ENCODE measurements at places on chromosomes 2 and 18.

DNA sequence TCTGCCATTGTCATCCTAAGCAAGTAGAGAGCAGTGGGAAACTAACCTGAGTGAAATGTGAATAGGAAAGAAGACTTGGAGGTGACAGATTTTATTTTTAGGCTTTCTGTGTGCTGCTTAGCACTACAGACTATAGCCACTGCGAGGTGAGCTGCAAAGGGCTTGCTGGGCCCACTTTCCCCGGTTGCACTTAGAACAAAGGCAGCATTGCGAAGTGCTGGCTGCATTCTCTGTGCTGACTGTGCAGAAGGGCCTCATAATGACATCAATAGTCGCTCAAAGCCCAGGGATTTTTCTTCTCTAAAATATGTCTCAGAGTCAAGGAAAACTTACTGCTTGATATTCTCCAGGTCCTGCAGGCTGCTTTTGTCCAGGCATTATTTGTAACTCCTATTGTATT lies 592.1 kb downstream of the TDRD15 start:
- no peak for DNase-seq

GRCh38 chr2:86038291-86039081 lies 67.2 kb downstream of the POLR1A start:
- no peak for DNase-seq

- DNase-seq: no peak
These were observed 293.2 kb downstream of the ALK start for GRCh38 chr2:29628108-29628745.

- peak; percentile 18 for DNase-seq
These were observed 384.6 kb downstream of the STK39 start for GRCh38 chr2:167862782-167863181.

DNA sequence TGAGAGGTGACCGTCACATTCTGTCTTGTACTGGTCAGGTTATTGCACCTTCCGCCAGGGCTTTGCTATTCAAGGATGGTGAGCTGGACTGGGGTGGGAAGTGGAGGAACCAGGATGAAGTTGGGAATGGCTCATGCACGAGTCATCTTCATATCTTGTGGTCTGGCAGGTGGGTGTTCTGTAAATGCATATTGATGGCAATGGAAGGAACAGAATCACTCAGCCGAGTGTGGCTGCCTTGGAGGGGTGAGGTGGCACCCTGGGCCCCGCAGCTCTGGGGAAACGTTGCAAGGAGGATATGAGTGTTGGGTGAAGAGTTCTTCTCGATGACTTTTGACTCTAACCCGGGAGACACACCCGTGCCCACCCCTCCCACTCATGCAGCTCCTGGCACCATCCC lies 1.2 kb downstream of the NEU2 start:
- DNase-seq: no peak

GRCh38 chr2:127431408-127432023 lies 13.3 kb downstream of the PROC start:
- DNase-seq: no peak

DNA sequence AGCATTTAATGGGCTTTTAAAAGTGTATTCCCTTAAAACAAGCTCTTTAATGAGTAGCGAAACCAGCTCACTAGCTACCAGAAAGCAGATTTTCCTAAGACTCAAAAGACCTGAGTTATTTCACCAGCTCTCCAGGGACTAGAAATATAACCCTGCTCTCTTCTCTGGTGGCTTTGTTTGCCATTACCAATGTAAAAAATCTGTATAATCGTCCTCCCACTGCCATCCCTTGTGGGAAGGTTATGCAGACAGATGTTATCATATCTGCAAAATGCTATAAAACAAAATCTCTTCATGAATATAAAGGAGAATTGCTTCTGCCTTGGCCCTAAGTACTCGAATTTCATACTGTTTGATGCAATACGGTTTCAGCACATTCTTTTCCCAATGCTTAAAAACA lies 335.2 kb downstream of the NUP35 start:
- no peak for DNase-seq

GRCh38 chr18:79507546-79508480 lies 112.1 kb downstream of the NFATC1 start:
- DNase-seq: no peak

GRCh38 chr2:98552499-98553179 lies 55.7 kb downstream of the COA5 start:
- DNase-seq: no peak

GRCh38 chr2:17615147-17615546 lies 74.7 kb downstream of the VSNL1 start:
- DNase-seq: no peak

- no peak for DNase-seq
These were observed 6.3 kb downstream of the VIT start for GRCh38 chr2:36702781-36703180.

DNA sequence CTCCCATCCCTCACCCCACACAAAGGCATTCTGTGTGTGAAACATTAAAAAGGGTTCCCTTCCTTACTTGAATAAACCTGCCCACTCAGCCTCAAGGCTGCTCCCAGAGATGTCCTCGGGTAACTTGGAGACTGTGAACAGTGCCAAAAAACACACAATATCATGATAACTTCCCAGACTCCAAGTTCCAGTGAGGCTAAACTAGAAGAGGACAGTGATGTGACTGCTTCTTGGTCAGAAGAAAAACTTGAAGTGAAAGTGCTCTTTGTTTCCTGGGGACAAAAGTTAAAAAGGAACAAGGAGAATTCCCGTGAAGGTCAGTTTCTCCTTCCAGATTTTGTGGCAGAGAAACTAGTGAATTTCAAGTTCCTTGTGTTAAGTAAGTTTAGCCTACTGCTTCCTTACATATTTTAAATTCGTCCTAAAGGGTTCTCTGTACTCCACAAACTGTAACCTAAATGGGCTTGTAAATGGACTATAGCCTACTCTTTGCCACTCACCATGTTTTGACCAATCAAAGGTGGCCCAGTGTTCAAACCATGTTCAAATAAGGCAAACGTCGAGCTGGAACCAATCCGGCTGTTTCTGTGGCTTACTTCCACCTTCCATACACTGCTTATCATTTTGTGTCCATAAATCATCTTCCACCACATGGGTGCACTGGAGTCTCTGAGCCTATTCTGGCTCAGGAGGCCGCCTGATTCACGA lies 20.4 kb downstream of the TPRKB start:
- DNase-seq: no peak

DNA sequence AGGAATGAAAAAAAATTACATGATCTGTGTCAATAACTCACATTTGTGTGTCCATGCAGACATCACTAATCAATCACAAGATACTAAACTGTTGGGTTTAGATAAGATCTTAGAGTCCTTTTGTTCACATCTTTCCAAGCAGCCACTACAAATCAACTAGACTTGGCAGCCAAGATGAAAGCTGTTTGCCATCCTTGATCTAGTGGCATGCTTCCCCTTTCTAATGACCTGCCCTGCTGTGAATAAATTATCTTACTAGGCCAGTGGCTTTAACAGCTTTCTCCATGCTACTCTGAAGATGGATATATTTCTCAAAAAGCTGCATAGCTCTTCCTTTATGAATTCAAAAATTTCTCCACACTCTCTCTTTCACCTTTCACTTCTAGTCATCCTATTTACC lies 1338.0 kb upstream of the ACVR2A start:
- DNase-seq: no peak

GRCh38 chr18:11850821-11851145 lies 430 bp upstream of the CHMP1B start:
- DNase-seq: no peak

GRCh38 chr2:33135645-33136044 lies 188.9 kb downstream of the LTBP1 start:
- DNase-seq: no peak

GRCh38 chr18:25990473-25990872 lies 99.9 kb downstream of the SS18 start:
- no peak for DNase-seq

- DNase-seq: no peak
These were observed 65.2 kb downstream of the C2orf76 start for GRCh38 chr2:119301413-119301812.

DNA sequence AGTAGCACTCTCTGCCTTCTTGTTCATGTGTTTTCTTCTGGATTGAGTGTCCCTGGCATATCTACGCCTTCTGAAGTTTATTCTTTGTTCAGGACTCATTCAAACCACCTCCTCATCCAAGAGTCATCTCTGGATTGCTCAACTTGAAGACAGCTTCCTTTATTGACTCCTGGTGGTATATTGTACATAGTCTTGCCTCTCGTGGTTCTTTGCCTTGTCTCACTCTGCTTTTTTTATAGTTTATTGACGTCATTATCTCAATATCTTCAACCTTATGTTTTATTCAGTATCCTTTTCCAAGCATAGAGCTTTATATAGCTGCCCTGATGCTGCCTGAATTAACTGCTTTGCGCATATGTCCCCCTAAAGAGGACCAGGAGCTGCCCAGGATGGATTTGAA lies 161.7 kb downstream of the INSIG2 start:
- DNase-seq: no peak

DNA sequence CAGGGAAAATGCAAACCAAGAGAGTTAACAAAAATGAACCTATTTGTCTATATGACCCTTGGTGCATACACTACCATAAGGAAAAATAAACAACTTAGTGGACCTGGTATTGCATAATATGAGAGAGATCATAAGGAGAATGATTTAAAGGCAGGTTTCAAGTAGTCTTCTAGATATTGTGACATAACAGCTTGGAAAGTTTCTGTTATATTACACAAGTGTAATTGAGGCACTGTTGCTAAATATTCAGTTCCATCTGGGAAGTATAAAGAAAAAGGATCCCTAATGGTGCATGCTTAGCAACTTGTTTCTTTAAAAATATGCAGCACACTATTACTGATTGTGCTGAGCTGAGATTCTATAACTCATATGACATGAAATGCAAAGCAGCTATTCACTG lies 252.2 kb upstream of the SPHKAP start:
- DNase-seq: no peak

Measured in NCI-H2107 (cell line).